ENCODE measurements at places on chromosomes 1 and 21.

DNA sequence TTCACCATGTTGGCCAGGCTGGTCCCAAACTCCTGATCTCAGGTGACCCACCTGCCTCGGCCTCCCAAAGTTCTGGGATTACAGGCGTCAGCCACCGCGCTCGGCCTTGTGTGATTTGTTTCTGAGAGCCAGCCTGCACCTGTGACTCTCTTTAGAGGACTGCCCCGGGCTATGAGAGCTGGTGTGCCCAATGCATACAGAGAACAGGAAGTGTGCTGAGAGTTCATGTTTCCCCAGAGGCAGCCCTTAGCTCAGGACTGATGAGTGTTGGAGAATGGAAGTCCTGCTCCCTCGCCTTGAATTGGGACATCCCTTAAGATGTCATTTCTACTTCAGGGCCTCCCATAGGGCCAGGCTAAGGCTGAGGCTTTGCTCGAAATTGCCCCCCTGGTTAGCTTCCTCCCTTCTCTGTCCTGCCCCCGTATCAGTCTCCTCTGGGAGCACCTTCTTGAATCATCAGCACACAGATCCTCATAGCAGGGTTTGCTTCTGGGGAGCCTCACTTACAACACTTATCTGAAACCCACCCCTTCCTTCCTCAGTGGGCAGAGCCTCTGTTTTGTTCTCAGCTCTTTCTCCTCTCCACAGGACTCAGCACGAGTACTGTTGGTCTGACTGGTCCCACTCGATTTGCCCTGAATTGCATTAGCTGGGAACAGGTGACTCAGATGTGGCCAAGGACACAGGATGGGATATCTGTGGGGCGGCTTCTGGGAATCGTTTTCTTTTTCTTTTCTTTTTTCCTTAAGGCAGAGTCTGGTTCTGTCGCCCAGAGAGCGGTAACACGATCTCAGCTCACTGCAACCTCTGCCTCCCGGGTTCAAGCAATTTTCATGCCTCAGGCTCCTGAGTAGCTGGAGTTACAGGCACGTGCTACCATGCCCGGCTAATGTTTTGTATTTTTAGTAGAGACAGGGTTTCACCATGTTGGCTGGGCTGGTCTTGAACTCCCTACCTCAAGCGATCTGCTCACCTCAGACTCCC is 80.1 kb downstream of the UBIAD1 start:
- DNase-seq = no peak

DNA sequence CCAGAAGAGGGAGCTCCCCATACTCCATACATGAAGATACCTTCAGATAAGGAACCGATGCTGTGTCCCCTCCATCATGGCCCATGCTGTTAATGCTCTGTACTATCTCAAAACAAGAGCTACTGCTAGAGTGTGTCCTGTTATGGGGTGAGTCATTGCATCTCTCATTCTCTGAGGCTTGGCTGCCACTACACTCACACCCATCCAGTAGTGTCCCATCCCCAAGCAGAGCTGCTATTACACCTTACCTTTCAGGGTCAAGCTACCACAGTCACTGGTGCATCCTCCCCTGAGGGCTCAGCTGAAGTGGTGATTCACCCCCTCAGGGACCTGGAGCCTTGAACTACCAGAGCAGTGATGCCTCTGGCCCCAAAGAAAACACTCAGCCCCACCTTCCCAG is 198.5 kb downstream of the PLA2G4A start:
- no peak for DNase-seq

DNA sequence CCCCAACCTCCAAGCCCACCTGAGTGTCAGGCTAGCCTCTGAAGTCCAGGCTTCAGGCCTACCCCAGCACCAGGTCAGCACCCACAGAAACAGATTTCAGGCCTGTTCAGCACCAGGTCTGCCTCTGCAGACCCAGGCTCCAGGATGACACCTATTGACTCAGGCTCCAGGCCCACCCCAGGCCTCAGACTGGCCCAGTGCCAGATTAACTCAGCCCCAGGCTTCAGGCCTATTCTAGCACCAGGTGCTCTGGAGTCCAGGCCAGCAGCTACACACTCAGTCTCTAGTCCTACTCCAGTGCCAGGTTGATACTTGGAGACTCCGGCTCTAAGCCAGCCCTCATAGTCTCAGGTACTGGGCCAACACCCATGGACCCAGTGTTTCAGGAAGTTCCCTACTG is 541.7 kb upstream of the PBX1 start:
- no peak for DNase-seq

GRCh38 chr21:39116761-39117439 is 66.4 kb downstream of the PSMG1 start:
- no peak for DNase-seq
